ENCODE measurements at places on chromosomes 13 and 19. TPM values are rescaled to one million over a fixed set of nuclear protein-coding genes. Genes with fewer than 3 reads are reported as not detected.

FUT2 gene
- polyA plus RNA-seq, result not detected

MUC16 gene
- not detected for polyA plus RNA-seq

SULT2B1 gene
- not detected for polyA plus RNA-seq

METTL21C gene
- not detected for polyA plus RNA-seq

RUBCNL gene
- 0.48 TPM for polyA plus RNA-seq

MEIOSIN gene
- not detected for polyA plus RNA-seq

SOX1 gene
- 18.5 TPM for polyA plus RNA-seq

CCNA1 gene
- polyA plus RNA-seq, result 13.8 TPM

C5AR1 gene
- polyA plus RNA-seq, result not detected

WDR87 gene
- polyA plus RNA-seq, result not detected

WDR88 gene
- not detected for polyA plus RNA-seq

IGFL1 gene
- polyA plus RNA-seq, result not detected

FXYD1 gene
- not detected for polyA plus RNA-seq

PIK3R2 gene
- 19.1 TPM for polyA plus RNA-seq

ONECUT3 gene
- polyA plus RNA-seq, result 1.6 TPM

TMPRSS9 gene
- polyA plus RNA-seq, result not detected

Measured in neural cell (in vitro differentiated cells).